Activated CD4-positive, alpha-beta T cell treated with anti-CD3 and anti-CD28 coated beads, Interleukin-2, amount 10 ng/mL, durations not matched to agents 24 days and 14 days (primary cell): ENCODE measurements at places on chromosomes 2 and 18. TPM values are rescaled to one million over a fixed set of nuclear protein-coding genes. Genes with fewer than 3 reads are reported as not detected.

- peaks cover 24% of the 10 kb centered on the region for H3K36me3 ChIP-seq
- no peak overlapping the region for H3K27ac ChIP-seq
- DNase-seq: no peak
Measured at GRCh38 chr2:101699755-101700461, 2.4 kb downstream of the MAP4K4 start.

DNA sequence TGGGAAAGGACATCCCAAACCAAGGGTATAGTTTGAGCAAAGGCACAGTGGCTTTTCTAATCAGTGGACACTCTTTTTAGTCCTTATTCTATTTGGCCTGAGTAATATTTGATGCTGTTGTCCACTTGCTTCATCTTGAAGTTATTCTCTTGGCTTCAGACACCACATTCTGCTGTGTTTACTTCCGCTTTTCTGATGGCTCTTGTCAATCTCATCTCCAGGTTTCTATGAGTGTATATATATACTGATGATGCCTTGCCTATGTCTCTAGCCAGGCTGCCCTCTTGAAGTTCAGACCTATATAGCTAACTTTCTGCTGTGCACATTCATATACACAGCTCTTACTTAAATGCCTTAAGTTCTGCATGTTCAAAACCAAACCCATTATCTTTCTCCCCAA lies 83.1 kb downstream of the EFEMP1 start:
- no peaks in the 10 kb centered on the region for H3K4me1 ChIP-seq
- H3K27ac ChIP-seq: no peak overlapping the region
- DNase-seq: no peak
- no peaks in the 10 kb centered on the region for H3K36me3 ChIP-seq
- H3K4me3 ChIP-seq: no peak overlapping the region

GRCh38 chr18:67183398-67183797 lies 333.1 kb downstream of the DSEL start:
- H3K4me1 ChIP-seq: no peaks in the 10 kb centered on the region
- H3K36me3 ChIP-seq: no peaks in the 10 kb centered on the region
- no peaks in the 10 kb centered on the region for H3K27me3 ChIP-seq
- no peak overlapping the region for H3K27ac ChIP-seq
- DNase-seq: no peak
- no peak overlapping the region for H3K4me3 ChIP-seq

GRCh38 chr18:12031846-12032245 lies 50.5 kb downstream of the IMPA2 start:
- no peaks in the 10 kb centered on the region for H3K27me3 ChIP-seq
- no peak for DNase-seq
- no peak overlapping the region for H3K27ac ChIP-seq
- no peaks in the 10 kb centered on the region for H3K36me3 ChIP-seq
- H3K4me1 ChIP-seq: peaks cover 2% of the 10 kb centered on the region

GRCh38 chr2:61244694-61245093 lies 82.7 kb downstream of the C2orf74 start:
- H3K4me1 ChIP-seq: peaks cover 4% of the 10 kb centered on the region
- H3K36me3 ChIP-seq: peaks cover 52% of the 10 kb centered on the region
- no peak overlapping the region for H3K27ac ChIP-seq
- DNase-seq: no peak
- H3K27me3 ChIP-seq: no peaks in the 10 kb centered on the region

- no peaks in the 10 kb centered on the region for H3K36me3 ChIP-seq
- no peak overlapping the region for H3K4me3 ChIP-seq
- H3K27ac ChIP-seq: no peak overlapping the region
- no peaks in the 10 kb centered on the region for H3K4me1 ChIP-seq
- peaks cover 15% of the 10 kb centered on the region for H3K27me3 ChIP-seq
Measured at GRCh38 chr2:227125506-227125905, 38.5 kb downstream of the COL4A4 start.

DNA sequence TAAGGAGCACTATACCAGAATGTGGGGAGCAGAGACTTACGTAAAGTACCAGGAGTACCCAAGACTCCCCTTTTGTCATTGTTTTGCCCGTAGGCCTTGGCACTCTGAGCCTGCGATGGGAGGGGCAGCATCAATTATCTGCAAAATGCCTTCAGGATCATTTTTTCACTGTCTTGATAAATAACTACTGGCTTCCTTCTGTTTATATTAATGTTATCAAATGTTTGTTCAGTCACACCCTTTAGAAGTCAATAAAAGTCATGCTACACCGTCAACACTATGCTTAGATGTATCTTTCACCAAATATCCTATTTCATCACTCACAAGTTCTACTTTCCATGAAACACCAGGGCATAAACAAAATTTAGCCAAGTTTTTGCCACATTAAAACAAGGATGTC lies 116.3 kb downstream of the FSIP2 start:
- no peak for DNase-seq
- no peak overlapping the region for H3K4me3 ChIP-seq
- H3K4me1 ChIP-seq: no peaks in the 10 kb centered on the region
- H3K27ac ChIP-seq: no peak overlapping the region

DNA sequence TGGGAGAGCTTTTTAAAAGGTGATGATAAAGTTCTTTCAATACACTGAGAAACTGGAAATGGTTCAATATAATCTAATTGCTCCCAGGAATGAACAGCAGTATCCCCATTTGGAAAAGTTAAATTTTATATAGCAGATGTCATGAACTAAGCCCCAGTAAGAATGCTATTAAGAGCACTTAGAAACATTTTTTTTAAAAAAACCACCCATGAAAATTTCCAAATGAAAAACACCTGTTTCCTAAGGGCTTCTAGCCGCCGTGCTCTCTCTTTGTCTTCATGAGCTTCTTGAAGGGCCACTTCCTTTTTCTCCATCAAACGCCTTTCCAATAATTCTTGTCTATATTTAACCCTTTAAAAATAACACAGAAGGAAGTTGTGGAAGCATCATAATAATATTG lies 77.0 kb downstream of the UPP2 start:
- H3K27ac ChIP-seq: no peak overlapping the region
- peaks cover 43% of the 10 kb centered on the region for H3K27me3 ChIP-seq
- no peaks in the 10 kb centered on the region for H3K36me3 ChIP-seq
- no peaks in the 10 kb centered on the region for H3K4me1 ChIP-seq

- H3K27ac ChIP-seq: no peak overlapping the region
- DNase-seq: no peak
- H3K4me3 ChIP-seq: no peak overlapping the region
- no peaks in the 10 kb centered on the region for H3K36me3 ChIP-seq
Measured at GRCh38 chr2:102514061-102514785, 41.2 kb downstream of the SLC9A4 start.

DNA sequence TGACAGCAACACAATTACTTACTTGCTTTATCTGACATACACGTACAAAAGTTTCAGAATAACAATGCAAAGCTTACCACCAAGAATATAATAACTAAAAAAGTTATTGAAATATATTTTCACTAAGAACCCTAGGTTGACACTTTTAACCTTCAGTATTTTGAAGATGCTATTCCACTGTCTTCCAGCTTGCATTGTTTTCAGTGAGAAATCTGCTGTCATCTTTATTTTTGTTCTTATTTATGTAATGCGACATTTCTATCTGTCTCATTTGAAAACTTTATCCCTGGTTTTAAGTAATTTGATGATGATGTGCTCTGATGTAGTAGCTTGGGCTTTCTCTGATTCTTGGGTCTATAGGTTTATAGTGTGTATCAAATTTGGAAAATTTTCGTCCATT lies 165.0 kb upstream of the SMIM21 start:
- no peaks in the 10 kb centered on the region for H3K4me1 ChIP-seq
- H3K27me3 ChIP-seq: no peaks in the 10 kb centered on the region
- H3K36me3 ChIP-seq: no peaks in the 10 kb centered on the region
- no peak overlapping the region for H3K27ac ChIP-seq
- no peak overlapping the region for H3K4me3 ChIP-seq

GRCh38 chr18:76524477-76524876 lies 29.4 kb upstream of the ZNF516 start:
- no peak overlapping the region for H3K27ac ChIP-seq
- H3K4me1 ChIP-seq: peaks cover 10% of the 10 kb centered on the region
- peaks cover 35% of the 10 kb centered on the region for H3K27me3 ChIP-seq
- no peaks in the 10 kb centered on the region for H3K36me3 ChIP-seq

GRCh38 chr18:47996091-47996541 lies 65.7 kb upstream of the SMAD2 start:
- H3K4me3 ChIP-seq: no peak overlapping the region
- H3K27ac ChIP-seq: no peak overlapping the region
- H3K27me3 ChIP-seq: peaks cover 7% of the 10 kb centered on the region
- no peaks in the 10 kb centered on the region for H3K36me3 ChIP-seq
- H3K4me1 ChIP-seq: no peaks in the 10 kb centered on the region
- no peak for DNase-seq

- peak; percentile 81 for DNase-seq
- peaks cover 43% of the 10 kb centered on the region for H3K36me3 ChIP-seq
- peak overlapping the region; percentile 82 for H3K4me3 ChIP-seq
- H3K27me3 ChIP-seq: no peaks in the 10 kb centered on the region
- H3K4me1 ChIP-seq: peaks cover 71% of the 10 kb centered on the region
Measured at GRCh38 chr18:2961821-2962220, 51.1 kb downstream of the LPIN2 start.

DNA sequence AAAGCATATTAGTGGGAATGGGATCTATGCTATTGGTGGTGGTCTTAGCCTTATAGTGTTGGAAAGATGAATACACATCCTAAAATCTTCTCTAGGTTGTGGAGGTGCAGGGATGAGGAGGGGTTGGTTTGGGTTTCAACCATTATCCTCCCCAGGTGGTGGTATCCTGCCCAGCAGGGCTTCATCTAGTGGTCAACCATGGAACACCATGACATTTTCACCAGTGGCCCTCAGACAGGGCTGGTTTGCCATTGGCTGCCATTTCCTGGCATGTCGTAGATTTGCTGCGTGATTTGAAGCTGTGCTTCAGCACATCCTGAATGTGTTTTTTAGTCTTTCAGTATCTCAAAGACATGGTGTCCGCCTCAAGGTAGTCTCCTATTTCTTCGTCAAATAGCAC lies 391.2 kb upstream of the HNRNPA3 start:
- H3K27me3 ChIP-seq: peaks cover 3% of the 10 kb centered on the region
- DNase-seq: no peak
- peaks cover 7% of the 10 kb centered on the region for H3K4me1 ChIP-seq
- no peak overlapping the region for H3K27ac ChIP-seq

DNA sequence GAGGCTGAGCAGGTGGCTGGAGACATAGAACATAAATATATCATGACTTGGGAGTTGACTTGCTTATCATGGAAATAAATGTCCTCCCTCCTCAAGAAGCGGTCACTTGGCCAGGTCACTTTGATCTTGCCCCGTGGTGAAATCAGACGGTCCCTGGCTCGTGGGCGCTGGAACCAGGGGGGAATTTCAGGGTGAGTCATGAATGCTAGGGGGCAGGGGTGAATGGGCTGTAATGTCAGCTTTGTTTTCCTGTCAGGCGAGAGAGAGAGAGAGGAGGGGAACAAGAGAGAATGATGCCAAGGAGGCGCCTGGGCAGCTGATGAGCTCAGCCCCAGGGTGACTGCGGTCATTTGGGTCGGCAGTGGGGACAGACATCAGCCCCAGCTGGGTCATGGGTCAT lies 47.7 kb downstream of the RRM2 start:
- no peaks in the 10 kb centered on the region for H3K27me3 ChIP-seq
- peaks cover 19% of the 10 kb centered on the region for H3K36me3 ChIP-seq
- no peak overlapping the region for H3K4me3 ChIP-seq
- H3K4me1 ChIP-seq: no peaks in the 10 kb centered on the region
- DNase-seq: no peak
- no peak overlapping the region for H3K27ac ChIP-seq

DNA sequence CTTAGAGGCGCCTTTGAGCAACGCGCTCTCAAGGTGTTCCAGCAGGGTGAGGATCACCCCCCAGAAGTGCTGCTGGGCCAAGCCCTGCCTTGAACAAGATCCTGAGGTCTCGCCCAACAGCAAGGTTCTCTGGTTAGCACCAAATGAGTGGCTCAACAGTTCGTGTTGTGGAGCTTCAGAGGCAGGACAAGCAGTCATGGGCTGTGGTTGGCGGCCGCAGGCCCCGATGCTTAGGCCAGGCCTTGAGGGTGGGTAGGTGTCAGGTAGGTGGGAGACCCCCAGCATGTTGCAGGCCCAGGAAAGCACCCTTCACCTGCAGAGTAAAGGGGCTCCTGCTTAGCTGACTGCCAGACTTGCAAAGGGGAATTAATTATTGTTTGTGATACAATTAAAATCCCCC lies 70.2 kb upstream of the FOSL2 start:
- peaks cover 6% of the 10 kb centered on the region for H3K4me1 ChIP-seq
- no peak for DNase-seq
- H3K4me3 ChIP-seq: no peak overlapping the region
- no peak overlapping the region for H3K27ac ChIP-seq

- H3K27ac ChIP-seq: peak overlapping the region; percentile 4
- H3K27me3 ChIP-seq: peaks cover 6% of the 10 kb centered on the region
- no peak for DNase-seq
Measured at GRCh38 chr2:72828840-72829507, 3.1 kb upstream of the EXOC6B start.

GRCh38 chr2:73582364-73582763 lies 59.9 kb downstream of the NAT8 start:
- no peaks in the 10 kb centered on the region for H3K27me3 ChIP-seq
- H3K36me3 ChIP-seq: peaks cover 18% of the 10 kb centered on the region
- no peak overlapping the region for H3K27ac ChIP-seq
- no peak overlapping the region for H3K4me3 ChIP-seq
- peaks cover 3% of the 10 kb centered on the region for H3K4me1 ChIP-seq

- peak overlapping the region; percentile 76 for H3K27ac ChIP-seq
- peaks cover 4% of the 10 kb centered on the region for H3K36me3 ChIP-seq
- H3K4me1 ChIP-seq: peaks cover 37% of the 10 kb centered on the region
- peak overlapping the region; percentile 88 for H3K4me3 ChIP-seq
Measured at GRCh38 chr2:37672104-37672869, 845 bp upstream of the CDC42EP3 start.

GRCh38 chr2:120169020-120169419 lies 54.2 kb downstream of the TMEM185B start:
- H3K36me3 ChIP-seq: peaks cover 14% of the 10 kb centered on the region
- H3K27ac ChIP-seq: no peak overlapping the region
- H3K4me3 ChIP-seq: no peak overlapping the region
- no peak for DNase-seq
- H3K27me3 ChIP-seq: no peaks in the 10 kb centered on the region

GRCh38 chr2:54438271-54438670 lies 17.9 kb upstream of the SPTBN1 start:
- H3K36me3 ChIP-seq: no peaks in the 10 kb centered on the region
- H3K27ac ChIP-seq: no peak overlapping the region
- H3K27me3 ChIP-seq: peaks cover 14% of the 10 kb centered on the region

DNA sequence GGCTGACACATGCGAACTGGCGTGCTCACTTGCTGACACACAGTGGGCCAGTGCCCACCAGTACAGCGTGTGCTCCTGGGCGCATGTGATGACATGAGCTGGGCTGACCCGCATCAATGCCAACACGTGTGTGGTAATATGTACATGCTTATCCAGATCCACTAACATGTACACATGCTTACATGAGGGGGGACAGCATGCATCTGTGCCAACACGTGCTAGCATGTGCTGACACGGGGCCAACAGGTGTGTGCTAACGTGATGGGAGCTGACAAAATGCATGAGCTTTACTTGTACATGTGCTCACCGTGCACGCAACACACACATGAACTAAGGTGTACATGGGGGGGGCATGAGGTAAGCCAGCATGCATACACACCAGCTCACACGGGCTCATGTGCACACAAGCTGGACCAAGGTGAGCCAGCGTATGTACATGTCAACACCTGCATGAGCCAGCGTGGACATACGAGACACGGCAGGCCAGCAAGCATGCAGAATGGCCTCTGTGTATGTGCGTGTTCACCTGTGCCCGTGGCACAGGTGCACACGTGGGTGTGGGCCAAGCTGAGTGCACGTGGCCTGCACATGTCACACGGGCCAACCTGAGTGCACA lies 28.5 kb downstream of the GPC1 start:
- no peaks in the 10 kb centered on the region for H3K4me1 ChIP-seq
- H3K4me3 ChIP-seq: no peak overlapping the region
- no peak for DNase-seq

RNF144A gene
- 22.1 and 23.0 TPM in 2 replicates for total RNA-seq

TRIM43 gene
- total RNA-seq: not detected in 2 replicates

CHRND gene
- total RNA-seq: not detected in 2 replicates

SLC4A3 gene
- total RNA-seq: 0.12 TPM in 1 of 2 replicates, not detected in the other

TUBA4B gene
- total RNA-seq: not detected in 2 replicates

HMSD gene
- total RNA-seq: 16.8 and 25.0 TPM in 2 replicates

ZNF804A gene
- total RNA-seq: not detected in 2 replicates

GREB1L gene
- total RNA-seq: not detected in 2 replicates

RAB17 gene
- total RNA-seq: 0.26 TPM in 1 of 2 replicates, not detected in the other
